ENCODE measurements at places on chromosomes 2 and 18.

DNA sequence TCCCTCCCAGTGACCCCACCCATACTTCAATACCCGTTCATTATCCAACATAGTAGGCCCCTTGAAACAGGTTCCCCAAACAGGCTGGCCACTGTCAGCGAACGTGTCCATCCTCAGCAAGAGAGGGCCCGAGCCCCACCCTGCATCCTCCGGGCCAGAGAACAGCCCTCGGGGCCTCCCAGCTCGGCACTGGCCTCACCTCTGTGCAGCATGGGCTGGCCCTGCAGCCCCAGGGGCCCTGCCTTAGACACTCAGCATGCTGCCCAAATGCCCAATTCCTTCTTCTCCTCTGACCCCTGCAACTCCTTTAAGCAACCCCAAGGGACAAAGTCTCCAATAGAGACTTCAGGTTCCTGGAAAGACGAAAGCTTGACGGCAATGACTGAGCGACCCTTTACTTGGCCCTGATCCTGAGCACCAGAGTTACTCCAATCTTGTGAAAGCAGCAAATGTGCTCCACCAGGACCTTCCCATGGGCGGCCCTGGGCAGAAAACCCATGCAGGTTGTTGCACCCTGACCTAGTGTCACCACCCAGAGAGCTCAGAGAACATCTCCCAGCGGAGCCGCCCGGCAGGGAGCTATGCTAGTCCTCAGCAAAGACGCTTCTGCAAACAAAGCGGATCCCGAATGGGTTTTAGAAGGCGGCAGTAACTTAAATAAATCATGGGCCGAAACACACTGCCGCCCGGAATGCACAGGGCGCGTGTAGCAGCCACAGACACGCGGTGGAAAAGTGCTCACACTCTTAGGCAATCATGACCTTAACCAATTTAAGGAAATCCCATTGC is 782 bp downstream of the COL6A3 start:
- DNase-seq, result no peak

GRCh38 chr2:28390241-28390745 is 2.4 kb upstream of the FOSL2 start:
- peak; percentile 68 for DNase-seq

DNA sequence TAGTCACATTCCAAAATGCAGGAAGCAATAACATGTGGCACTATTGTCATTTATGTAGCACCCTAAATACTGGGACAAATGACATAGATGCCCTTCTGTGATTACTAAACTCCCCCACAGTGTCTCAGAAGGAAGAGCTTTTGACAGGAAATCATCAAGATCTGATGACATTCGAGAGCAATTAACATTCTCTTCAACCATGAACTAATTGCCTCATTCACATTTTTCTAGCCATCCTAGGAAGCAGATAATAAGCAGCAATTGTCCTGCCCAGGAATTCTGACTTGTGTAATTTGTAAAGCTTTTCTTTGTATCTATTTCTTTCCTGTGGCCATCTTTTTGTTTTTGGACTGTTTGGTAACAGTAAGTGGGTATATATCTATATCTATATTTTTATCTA is 292.6 kb downstream of the TGIF1 start:
- DNase-seq, result no peak

GRCh38 chr2:159226608-159227385 is 59.7 kb downstream of the WDSUB1 start:
- DNase-seq, result no peak

GRCh38 chr2:203061346-203061745 is 46.7 kb downstream of the NBEAL1 start:
- DNase-seq, result peak; percentile 37

DNA sequence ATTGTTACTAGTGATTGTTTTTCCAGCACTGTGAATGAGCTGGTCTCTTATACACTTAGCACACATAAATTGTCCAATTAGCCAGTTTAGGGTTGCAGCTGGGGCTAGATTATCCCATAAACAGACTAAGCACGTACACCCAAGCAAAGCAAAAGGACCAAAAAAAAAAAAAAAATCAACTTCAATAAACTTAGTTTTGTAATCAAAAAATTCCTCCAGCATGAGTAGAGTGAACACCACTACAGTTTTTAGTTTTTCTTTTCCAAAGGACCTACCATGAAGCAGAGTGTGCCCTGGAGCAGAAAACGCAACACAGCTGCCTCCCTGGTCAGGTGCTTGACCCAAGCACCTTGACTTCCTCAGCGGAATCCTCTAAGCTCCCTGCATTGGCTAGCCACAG is 249.4 kb upstream of the SLC14A2 start:
- DNase-seq, result peak; percentile 38

DNA sequence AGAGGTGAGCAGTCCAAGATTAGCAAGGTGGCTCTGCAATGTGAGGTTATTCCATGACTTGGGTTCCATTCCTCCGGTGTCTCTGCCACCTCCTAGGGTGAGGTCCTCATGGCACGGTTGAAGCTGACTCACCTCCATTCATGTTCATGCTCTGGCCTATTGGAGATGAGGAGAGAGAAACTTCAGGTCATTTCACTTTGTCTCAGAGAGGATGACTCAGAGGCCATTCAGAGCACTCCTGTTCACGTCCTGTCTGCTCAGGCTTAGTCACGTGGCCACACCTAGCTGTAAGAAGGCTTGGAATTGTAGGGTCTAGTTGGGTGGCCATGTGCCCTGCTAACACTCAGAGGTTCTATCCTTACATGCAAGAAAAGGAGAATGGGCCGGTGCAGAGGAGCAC is 67.5 kb upstream of the MBOAT2 start:
- no peak for DNase-seq

DNA sequence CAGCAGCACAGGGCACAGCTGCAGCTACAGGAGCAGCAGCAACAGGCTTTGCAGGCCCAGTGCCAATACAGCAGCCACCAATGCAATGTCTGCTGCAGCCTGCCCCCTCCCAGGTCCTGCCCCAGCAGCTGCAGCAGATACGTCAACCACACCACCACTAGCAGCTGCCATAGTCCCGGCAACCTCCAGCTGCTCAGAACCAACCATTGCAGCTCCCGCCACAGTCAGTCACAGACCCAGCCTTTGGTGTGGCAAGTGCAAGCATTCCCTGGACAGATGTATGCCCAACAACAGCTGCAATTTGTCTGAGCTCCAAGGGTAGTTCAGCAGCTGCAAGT is 53.3 kb upstream of the TUBA3E start:
- DNase-seq, result no peak

DNA sequence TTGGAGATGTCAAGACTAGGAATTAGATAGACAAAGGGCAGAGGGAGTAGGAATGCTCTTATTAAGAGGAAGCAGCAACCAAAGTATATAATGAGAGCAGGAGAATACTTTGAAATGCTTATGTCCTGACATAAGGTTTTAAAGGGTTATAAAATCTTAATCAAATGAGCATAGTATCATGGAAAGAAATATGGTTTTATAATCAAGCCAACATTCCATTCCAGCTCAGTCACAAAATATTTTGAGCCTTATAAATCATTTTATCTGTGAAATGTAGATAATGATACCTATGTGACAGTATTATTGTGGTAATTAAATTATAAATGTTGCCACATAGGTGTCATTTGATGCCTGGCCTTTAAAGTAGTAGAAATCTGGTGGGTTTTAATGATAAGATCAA is 17.6 kb downstream of the VSNL1 start:
- DNase-seq, result no peak

- DNase-seq, result no peak
These were observed 36.1 kb upstream of the GPR17 start for GRCh38 chr2:127609818-127610217.

DNA sequence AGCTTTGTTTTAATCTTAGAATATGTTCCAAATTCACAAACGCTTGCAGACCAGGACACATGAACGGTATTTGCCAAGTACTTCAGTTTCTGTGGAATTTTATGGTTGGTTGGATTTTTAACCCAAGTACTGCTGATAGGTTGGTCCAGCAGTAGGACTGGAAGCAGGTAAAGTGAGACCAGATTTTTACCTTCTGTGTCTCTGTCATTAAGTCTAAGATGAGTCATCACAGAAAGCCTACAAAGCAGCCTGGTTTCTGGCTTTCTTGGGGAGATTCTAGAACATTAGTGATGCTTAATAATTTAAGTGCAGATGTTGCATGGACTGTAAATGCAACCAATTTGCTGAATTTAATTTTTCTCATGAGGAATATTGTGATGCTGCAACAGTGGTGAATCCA is 100.5 kb downstream of the SCG2 start:
- no peak for DNase-seq

DNA sequence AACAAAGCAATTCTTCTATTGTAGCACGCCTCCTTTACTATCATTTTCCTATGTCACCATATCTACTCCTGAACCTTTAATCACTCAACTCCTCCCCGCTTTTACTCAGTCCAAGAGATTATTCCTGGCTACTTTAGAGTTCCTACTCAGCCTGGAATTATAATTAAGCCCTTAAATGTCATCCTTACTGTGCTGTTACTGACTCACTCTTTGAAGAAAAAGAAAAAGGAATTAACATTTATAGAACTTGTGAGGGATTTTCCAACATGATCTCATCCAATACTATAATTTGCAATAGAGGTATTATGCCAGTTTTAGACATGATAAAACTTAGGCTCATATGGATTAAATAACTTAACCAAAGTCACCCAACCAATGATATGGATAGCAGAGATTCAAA is 61.7 kb downstream of the CCDC88A start:
- no peak for DNase-seq

- no peak for DNase-seq
These were observed at the start of gene STPG4 for GRCh38 chr2:47155091-47155876. Gene STPG4, minus strand, starts transcription at chr2:47155308. Its CDS starts 57 bp downstream, at chr2:47155251.

GRCh38 chr2:198774576-198774975 is 683.2 kb downstream of the SATB2 start:
- DNase-seq, result no peak

DNA sequence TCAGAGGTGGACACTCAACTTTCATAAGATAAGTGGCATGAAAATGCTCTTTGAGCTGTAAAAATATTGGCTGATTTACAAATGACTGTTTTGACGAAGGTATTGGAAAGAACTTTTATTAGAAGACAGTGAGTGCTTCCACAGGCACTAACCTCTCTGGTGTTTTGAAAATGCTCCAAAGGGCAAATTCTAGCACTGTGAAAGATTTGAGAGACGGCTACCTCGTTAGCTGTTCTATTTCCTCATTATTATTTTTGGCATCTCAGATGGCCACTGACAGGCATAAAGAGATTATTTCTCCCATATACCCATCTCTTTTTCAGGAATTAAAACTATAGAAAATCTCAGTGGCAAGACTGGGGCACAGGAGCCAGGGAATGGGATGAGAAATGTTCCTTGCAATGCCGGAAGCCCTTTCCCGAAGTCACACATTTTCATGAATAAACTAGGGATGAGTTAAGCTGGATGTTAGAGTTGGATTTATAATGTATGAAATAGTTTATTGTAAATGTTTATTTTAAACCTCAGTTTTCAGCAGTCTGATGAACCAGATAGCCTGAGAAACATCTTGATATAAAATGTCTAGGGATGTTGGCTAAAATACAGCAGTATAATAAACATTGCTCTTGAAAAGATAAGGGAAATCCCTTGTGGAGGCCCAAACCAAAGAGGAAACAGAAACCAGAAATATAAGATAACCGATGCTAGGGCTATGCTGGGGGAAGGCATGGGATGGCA is 175.7 kb downstream of the ASB1 start:
- DNase-seq, result no peak

GRCh38 chr2:23484275-23484674 is 99.3 kb downstream of the KLHL29 start:
- no peak for DNase-seq

- no peak for DNase-seq
These were observed 82.1 kb downstream of the TNP1 start for GRCh38 chr2:216777637-216778273.

DNA sequence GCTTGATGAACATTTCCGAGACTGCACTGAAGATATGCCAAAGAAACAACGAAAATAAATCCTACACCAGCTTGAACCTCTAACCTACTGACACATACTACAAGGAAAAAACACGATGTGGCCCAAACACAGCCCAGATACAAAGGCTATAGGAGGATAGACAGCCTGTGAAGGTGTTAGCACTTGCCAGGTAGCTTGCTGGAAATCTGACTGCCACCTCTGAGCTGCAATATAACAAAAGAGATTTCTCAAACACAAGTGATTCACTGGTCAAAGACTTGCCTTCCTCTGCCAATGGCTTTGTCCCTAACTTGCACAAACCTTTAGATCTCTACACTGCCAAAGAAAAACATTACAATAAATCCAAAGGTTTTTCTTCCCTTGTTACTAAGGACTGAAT is 21.1 kb downstream of the CFAP210 start:
- no peak for DNase-seq

GRCh38 chr2:211534632-211535031 is 978.2 kb downstream of the CPS1 start:
- DNase-seq, result no peak

DNA sequence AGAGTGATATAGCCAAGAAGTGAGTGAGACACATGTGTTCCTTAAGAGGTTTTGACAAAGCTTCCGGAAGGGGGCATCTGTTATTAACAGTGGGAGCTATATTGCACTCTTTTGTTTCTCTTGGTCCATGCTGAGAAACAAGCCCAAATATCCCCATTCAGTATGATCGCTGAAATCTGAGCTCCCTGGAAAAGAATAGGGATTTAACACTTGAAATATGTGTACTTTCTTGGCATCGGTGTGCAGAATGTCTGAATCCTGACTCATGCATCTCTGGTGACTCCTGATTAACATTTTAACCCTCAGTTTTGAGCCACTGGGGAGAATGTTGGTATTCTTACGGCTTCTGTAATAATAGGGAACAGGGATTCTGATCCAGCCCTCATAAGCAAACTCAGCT is 448.1 kb downstream of the TSN start:
- peak; percentile 78 for DNase-seq

GRCh38 chr2:203340791-203341487 is 12.7 kb downstream of the ABI2 start:
- peak; percentile 80 for DNase-seq

- DNase-seq, result no peak
These were observed 33.9 kb downstream of the FBXO15 start for GRCh38 chr18:74113711-74114110.

DNA sequence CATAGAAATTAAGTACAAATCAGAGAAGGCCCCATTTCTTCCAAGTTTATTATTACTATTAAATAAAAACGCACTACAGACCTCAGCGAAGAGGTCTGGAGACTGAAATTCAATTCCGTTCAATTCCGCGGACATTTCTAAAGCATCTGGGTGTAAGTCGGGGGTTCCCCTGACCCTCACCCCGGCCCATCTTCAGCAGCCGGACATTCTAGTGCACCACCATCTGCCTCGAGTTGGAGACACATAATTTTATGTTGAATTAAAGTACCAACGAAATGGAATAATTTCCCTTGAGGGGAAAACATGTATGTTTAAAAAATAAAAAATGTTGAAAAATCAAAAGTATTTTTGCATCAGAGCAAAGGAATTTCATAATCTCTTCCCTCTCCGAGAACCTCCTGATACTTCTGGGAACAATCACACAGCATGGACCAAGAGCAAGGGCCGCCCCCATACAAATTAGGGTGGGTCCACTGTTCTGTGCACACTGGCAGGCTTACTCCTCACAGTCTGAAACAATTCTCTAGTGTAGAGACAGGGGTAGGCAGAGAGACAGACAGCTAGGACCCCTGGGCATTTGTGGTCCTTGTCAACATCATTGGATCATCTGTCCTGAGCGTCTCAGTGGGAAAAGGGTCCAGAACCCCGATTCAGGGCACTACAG is 29.3 kb downstream of the MBP start:
- DNase-seq, result no peak

- DNase-seq, result no peak
These were observed 256.4 kb upstream of the NETO1 start for GRCh38 chr18:73124175-73124574.

Measured in GM04503 (cell line).